CD4-positive, alpha-beta T cell treated with Interferon alpha-2 for 1 hour (primary cell): ENCODE measurements at places on chromosomes 13 and 19.

DNA sequence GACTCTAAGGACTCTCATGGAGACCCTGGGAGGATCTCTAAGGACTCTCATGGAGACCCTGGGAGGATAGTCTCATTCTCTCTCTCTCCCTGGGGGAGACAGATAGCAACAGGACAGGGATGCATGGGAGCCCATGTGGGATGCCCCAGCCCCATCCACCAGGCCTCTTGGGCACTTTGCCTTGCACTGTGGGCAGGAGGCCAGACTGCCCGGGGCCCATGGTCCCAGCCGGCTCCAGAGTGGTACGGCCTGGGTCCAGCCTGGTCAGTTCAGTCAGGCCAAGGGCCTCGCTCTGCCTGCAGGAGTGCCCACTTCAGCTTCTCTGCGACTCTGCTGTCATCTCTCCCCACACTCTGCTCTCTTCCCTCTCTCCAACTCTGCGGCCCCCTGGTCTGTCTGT lies 48.6 kb upstream of the SHKBP1 start:
- no peak for DNase-seq

DNA sequence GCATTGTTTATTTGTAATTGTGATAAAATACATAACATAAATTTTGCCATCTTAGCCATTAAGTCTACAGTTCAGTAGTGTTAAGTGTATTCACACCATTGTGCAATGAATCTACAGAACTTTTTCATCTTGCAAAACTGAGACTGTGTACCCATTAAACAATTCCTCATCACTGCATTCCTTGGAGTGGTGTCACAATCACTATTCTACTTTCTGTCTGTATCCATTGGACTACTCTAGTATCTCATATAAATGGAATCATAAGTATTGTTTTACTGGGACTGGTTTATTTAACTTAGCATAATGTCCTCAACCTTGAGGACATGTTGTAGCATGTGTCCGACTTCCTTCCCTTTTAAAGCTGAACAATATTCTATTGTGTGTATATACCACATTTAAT lies 36.8 kb downstream of the UFM1 start:
- DNase-seq, result no peak

DNA sequence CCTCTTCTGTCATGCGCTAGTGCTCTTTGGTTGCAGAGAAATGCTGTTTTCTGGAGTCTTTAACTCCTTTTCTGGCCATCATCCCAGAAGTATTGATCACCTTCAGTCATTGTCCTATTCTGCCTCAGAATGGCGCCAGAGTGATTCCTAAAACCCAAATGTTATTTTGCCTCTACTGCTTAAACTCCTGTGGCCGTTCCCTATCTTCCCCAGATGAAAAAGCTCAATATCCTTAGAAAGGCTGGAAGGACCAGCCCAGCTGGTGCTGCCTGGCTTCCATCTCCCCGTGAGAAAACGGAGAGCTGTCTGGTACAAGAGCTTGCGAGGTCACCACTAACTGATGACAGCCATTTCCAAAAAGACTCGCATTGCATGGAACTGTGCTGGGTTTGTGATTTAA lies 179.1 kb downstream of the RBM26 start:
- DNase-seq, result no peak

DNA sequence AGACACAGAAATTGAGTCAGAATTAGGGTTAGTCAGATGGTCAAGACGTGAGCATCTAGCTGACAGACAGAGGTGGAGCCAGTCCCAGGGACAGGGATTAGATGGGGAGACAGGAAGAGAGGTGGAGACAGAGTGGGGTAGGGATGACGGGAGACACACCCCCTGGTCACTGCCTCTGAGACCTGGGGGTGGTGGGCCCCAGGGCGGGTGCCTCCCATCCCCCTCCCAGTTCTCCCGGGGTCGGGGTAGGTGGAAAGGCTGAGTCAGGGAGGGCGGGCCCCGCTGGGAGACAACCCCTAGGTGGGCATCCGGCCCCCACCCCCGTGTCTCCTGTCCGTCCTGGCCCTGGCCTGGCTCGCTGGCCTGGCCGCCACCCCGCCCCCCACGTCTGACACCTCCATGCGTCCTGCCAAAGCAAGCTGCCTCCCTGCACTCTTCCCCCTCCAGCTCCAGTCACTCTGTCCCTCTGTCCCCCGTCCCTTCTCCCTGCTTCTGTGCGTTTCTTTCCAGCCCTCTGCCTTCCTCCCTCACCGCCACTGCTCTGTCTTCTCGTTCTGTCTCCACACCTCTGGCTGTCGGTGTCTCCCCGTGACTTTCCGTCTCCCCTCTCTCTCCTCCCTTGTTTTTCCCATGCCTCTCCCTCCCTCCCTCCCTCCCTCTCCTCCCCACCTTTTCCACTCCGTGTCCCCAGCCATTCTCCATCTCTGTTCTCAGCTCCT lies 15.1 kb downstream of the CCDC97 start:
- no peak for DNase-seq

DNA sequence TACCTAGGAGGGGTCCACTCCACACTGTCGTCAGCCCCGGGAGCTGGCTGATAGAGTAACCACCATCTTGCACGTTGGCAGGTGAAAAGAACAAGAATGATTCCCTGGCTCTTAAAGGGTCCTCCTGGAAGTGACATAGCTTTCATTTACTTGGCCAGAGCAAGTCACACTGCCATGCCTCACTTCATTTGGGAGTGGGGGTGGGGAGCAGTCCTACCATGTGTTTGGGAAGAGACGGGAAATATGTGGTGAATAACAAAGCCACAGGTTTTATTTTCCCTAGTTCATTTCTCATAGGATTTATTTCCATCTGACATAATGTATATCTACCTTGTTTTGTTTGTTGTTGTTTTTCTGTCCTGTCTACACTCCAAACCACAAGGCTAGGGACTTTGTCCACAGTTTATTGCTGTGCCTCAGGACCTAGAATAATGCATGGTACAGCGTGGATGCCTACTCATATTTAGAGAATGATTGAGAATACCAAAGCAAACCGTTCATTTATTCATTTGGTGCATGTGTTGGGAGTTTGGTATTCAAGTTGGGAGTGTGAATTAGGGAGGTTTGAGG lies 26.8 kb downstream of the UBAC2 start:
- DNase-seq, result no peak

GRCh38 chr13:101942038-101942437 lies 459.8 kb downstream of the FGF14 start:
- no peak for DNase-seq
